ENCODE measurements at places on chromosomes 6 and 20.

DNA sequence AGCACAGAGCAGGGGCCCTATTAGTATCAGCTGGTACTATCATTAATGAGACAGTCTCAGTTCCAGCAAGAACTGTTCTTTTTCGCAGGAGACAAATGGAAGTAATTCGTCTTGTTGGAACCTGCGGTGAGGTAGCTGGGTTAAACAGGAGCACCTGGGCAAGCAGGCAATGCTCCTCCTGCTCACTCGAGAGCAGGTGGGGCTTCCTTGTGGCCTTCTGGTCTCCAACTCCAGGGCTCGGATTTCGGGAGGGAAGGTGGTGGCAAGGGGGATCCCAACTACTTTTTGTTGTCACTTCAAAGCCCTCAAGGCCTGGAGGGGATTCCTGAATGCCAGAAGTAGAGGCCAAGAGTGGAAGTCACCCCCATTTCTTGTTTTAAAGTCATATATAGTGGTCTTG lies 1.3 kb upstream of the SPEF1 start:
- no peak for DNase-seq

- no peak for DNase-seq
These were observed 117.8 kb upstream of the KCNG1 start for GRCh38 chr20:51140671-51141070.

GRCh38 chr6:166106076-166106686 lies 61.5 kb downstream of the TBXT start:
- DNase-seq: peak; percentile 84

GRCh38 chr6:9399916-9400315 lies 964.6 kb upstream of the SLC35B3 start:
- DNase-seq: no peak

- DNase-seq: no peak
These were observed 275.2 kb downstream of the GMDS start for GRCh38 chr6:1970151-1970561.

- DNase-seq: no peak
These were observed 4.4 kb downstream of the SMLR1 start for GRCh38 chr6:130831607-130832006.

GRCh38 chr6:116370760-116371119 lies at the start of gene DSE:
TSS of gene DSE (plus strand) at chr6:116370947. CDS start at chr6:116399251, 28,304 bp downstream.
- peak; percentile 90 for DNase-seq

DNA sequence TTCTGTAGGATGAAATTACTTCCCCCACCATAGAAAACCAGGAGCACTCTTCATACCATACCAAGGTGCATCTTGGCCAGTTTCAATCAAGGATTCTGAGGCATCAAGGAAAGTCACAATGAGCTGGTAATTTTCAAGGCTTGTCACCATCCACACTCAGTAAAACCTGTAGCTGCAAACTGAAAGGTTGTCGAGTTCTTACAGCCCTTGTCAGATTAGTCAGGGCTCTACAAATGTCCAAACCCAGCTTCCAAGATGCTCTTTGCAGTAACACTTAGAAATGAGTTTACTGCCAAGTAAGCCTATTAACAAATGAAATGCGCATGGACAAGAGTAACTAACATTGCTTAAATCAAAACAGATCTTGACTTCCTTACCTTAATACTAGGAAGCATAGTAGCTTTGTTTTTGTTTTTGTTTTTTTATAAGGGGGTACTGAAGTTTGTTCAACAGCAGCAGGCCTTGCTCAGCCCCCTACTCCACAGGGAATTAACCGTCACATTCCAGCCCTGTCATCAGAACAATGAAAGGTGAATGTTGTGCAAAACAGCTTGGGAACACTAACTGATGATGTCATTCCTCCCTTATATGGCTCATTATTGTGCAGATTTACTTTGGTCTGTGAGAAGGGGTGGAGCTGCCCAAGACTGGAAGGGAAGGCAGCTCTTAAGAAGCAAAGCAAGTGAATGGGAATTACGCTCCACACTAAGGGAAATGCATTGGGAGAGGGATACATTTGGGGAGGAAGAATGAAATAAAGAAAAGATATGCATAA lies 49.9 kb upstream of the TMEM30A start:
- peak; percentile 89 for DNase-seq
